Neural crest cell (in vitro differentiated cells): ENCODE measurements at places on chromosomes 12 and 14. TPM values are rescaled to one million over a fixed set of nuclear protein-coding genes. Genes with fewer than 3 reads are reported as not detected.

The MYO1H gene
- total RNA-seq = not detected in 2 replicates

The TMEM30B gene
- total RNA-seq = 0.07 TPM in 1 of 2 replicates, not detected in the other

The KRT75 gene
- not detected in 2 replicates for total RNA-seq

The RDH11 gene
- 78.4 and 79.9 TPM in 2 replicates for total RNA-seq

The IFNG-AS1 gene
- total RNA-seq = not detected in 2 replicates

The RASAL1 gene
- not detected in 2 replicates for total RNA-seq

The WSCD2 gene
- 0.73 and 1.4 TPM in 2 replicates for total RNA-seq

The CLEC6A gene
- total RNA-seq = not detected in 2 replicates

The KRT5 gene
- total RNA-seq = not detected in 2 replicates

The GLIPR1L2 gene
- total RNA-seq = 0.40 and 0.98 TPM in 2 replicates

The TAS2R46 gene
- total RNA-seq = 0.43 and 0.89 TPM in 2 replicates

The DEPDC4 gene
- total RNA-seq = 3.5 and 4.1 TPM in 2 replicates

The MYH6 gene
- not detected in 2 replicates for total RNA-seq

The KRT2 gene
- total RNA-seq = not detected in 2 replicates

The EXOC3L4 gene
- total RNA-seq = not detected in 2 replicates

The REP15 gene
- total RNA-seq = 1.3 and 1.5 TPM in 2 replicates

The NELL2 gene
- total RNA-seq = 89.1 and 101 TPM in 2 replicates

The TAS2R7 gene
- total RNA-seq = 0.21 TPM in 1 of 2 replicates, not detected in the other

The SVOP gene
- total RNA-seq = 1.9 and 2.2 TPM in 2 replicates

The CMTM5 gene
- total RNA-seq = 2.0 and 3.1 TPM in 2 replicates

The NRIP2 gene
- total RNA-seq = not detected in 2 replicates

The GPX2 gene
- total RNA-seq = not detected in 2 replicates
